Stimulated activated CD8-positive, alpha-beta memory T cell treated with anti-CD3 and anti-CD28 coated beads, Interleukin-15, amount 100 ng/mL, for 4 hours (primary cell): ENCODE measurements at places on chromosomes 2 and 18.

- DNase-seq: no peak
These were observed 33.0 kb upstream of the DLX1 start for GRCh38 chr2:172052000-172052983.

DNA sequence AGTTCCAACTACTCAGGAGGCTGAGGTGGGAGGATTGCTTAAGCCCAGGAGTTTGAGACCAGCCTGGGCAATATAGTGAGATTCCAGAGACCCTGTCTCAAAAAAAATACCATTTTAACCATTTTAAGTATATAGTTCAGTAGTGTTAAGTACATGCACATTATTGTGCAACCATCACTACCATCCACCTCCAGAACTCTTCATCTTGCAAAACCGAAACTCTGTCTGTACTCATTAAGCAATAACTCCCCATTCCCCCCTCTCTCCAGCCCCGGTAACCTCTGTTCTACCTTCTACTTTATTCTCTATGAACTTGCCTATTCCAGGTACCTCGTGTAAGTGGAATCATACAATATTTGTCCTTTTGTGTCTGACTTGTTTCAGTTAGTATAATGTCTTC, 86.4 kb downstream of the GFPT1 start:
- no peak for DNase-seq

- DNase-seq: no peak
These were observed 187.5 kb upstream of the DTNA start for GRCh38 chr18:34522603-34523002.

DNA sequence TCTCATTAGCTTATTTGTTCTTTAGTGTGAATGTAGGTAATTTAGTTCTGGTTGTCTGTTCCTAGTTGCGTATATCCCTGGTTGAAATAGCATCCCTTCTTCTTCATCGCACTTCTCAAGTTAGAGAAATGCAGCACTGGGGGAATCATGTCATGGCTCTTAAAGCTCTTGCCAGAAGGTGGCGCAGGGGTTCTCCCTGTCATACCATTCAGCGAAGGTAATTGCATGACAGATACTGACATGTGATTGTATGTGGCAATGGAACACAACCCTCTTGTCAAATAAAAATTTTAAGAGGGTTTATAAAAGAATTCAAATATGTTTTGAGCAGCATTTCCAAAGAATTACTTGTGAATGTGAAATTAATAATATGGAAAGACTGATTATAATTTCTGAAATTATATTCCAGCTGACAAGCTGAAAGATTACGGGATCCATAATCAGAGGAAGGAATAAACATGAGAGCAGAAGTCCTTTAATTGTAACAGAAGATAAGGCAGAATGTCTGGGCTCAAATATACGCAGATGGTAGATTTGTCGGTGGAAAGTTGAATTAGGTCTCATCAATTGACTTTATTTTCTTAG, 411.7 kb downstream of the DSEL start:
- no peak for DNase-seq

- DNase-seq: no peak
These were observed 119.3 kb upstream of the TWIST2 start for GRCh38 chr2:238728330-238729260.

GRCh38 chr2:16691261-16691660, 25.6 kb upstream of the CYRIA start:
- no peak for DNase-seq

DNA sequence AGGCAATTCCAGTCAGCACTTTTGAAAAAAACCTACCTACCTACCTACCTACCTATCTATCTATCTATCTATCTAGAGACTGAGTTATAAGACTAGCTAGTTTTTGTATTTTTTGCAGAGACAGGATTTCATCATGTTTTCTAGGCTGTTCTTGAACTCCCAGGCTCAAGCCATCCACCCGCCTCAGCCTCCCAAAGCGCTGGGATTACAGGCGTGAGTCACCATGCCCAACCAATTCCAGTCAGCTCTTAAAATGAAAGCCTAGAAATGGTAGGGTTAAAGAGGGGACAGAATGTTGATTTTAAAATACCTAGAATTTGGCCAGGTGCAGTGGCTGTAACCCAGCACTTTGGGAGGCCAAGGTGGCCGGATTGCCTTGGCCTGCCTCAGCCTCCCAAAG, 19.1 kb downstream of the MSH2 start:
- DNase-seq: no peak

- no peak for DNase-seq
These were observed 461.6 kb upstream of the CNTNAP5 start for GRCh38 chr2:123563515-123563914.

GRCh38 chr2:119723186-119723585, 36.5 kb upstream of the PTPN4 start:
- DNase-seq: no peak

DNA sequence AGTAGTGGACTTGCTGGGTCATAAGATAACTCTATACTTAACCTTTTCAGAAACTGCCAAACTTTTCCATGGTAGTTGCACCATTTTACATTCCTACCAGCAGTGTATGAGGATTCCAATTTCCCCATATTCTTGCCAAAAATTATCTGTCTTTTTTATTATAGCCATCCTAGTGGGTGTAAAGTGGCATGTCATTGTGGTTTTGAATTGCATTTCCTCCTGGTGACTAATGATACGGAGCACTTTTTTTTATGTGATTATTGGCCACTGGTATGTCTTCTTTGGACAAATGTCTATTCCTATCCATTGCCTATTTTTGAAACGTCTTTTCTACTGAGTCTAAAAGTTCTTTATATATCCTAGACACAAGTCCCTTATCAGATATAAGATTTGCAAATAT, 44.3 kb downstream of the CACNB4 start:
- DNase-seq: no peak

GRCh38 chr18:36829362-36830157, 633 bp downstream of the KIAA1328 start:
- DNase-seq: no peak

GRCh38 chr2:23435250-23436035, 50.5 kb downstream of the KLHL29 start:
- no peak for DNase-seq

DNA sequence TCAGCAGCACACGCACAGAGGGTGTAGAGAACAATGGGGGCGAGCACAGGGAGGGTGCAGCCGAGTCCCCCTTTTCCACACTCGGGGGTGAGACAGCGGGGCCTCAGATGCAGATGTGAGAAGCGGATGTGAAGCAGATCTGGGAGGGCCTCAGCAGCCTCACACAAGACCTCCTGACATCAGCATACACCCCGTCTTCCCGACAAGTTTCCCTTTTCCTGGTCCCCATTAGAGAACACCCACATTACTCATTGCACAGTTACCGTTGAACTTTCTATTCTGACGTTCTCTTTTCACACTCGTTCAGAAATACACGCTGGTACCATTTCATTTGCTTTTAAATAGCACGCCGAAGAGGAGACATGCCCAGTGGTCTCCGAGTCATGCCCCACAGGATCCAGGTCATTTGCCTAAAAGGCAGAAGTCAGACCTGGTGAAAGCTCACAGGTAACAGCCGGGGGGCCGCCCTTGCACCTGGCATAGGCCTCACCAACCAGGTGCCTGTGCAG, 129.5 kb upstream of the ID2 start:
- no peak for DNase-seq

- no peak for DNase-seq
These were observed 70.1 kb downstream of the TSHZ1 start for GRCh38 chr18:75280427-75281280.

GRCh38 chr18:40708726-40709125, 1246.3 kb upstream of the PIK3C3 start:
- DNase-seq: no peak

DNA sequence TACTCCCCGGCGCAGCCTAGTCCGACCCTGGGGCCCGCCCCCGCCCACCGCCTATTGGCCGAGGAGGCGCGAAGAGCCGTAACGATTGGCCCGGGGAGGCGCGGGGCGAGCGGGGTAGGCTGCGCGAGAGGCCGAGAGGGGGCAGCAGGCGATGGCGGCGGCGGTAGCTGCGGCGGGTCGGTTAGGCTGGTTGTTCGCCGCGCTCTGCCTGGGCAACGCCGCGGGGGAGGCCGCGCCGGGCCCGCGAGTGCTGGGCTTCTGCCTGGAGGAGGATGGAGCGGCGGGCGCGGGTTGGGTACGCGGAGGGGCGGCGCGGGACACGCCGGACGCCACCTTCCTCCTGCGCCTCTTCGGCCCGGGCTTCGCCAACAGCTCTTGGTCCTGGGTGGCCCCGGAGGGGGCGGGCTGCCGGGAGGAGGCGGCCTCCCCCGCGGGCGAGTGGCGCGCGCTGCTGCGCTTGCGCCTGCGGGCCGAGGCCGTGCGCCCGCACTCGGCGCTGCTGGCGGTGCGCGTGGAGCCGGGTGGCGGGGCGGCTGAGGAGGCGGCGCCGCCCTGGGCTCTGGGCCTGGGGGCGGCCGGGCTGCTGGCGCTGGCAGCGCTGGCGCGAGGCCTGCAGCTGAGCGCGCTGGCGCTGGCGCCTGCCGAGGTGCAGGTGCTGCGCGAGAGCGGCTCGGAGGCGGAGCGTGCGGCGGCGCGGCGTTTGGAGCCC, at the start of gene CNNM3:
TSS of gene CNNM3 (plus strand) at position 142 of the 709 bp plus-strand sequence. CDS start at position 152, 10 bp downstream.
- peak; percentile 89 for DNase-seq

DNA sequence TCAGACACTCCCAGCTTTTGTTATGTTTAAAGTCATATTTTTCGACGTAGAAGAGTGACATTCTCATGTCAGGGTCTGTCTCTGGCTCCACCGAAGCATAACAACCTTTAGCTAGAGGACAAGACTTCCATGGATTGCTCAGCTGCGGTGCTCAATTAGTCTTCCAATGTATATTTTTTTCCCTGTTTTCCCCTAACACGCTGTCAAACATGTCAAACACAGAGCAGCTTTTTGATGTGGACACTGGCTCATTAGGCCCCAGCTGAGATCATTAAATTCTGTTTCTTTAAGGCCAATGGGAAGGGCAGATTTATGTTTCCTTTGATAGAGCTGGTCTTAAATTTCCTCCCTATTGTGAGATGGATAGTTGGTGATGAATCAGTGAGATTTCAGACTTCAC, 525.4 kb downstream of the PIK3C3 start:
- DNase-seq: no peak

DNA sequence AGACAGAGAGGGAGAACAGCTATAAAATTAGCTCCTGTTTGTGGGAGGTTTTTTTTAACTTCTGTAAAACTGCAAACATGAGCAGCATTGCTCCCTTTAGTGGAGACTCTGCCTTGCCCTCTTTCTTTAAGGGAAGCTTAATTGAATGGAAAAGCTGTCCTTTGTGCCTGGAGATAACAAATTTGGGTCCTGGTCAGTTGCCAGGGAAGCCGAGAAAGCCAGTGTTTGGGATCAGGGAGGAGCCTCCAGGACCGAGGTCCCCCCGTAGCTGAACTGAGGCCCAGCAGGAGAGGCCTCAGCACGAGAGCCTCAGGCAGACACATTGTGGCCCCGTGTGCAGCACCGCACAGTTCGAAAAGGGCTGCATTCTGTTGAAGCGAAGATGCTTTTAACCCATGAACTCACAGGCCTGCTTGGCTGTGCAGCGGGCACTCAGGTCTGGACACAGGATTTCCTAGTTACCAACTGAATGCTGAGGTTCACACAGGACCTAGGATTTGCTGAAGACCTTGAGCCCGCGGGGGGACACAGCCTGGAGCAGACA, 369.7 kb downstream of the DCDC2C start:
- no peak for DNase-seq

DNA sequence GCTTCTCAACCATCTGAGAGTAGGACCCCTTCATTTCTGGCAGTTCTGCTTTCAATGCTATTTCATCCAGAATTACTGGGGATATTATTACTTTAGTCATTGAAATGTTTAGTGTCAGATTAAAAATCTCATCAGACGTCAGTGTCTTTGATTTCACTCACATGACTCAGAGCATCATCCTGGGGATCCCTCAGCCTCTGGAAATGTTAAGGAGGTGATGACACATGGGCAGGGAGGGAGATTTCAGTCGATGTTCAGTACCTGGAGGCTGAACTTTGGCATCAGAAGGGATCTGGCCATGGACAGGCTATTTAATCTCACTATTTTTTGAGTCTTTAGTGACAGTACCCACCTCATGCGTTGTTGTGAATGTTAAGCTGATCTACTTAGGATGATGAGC, 39.1 kb downstream of the OSBPL6 start:
- DNase-seq: no peak

DNA sequence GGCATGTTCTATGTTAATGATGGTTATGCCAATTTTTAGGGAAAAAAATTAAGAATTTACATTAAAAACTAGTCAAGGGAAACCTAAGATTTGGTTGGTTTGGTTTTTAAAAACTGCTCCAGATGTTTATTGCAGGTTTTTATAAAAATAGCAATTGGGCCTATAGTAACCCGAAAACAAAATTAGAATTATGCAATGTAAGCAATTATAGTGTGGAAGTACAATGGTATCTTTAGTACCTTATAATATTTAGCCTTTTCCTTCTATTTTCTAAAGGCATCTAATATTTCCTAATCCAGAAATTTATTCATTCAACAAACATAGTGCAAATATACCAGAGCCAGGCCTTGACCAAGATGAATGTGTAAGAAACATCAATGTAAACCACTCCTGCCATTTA, 27.3 kb downstream of the CACNB4 start:
- no peak for DNase-seq

DNA sequence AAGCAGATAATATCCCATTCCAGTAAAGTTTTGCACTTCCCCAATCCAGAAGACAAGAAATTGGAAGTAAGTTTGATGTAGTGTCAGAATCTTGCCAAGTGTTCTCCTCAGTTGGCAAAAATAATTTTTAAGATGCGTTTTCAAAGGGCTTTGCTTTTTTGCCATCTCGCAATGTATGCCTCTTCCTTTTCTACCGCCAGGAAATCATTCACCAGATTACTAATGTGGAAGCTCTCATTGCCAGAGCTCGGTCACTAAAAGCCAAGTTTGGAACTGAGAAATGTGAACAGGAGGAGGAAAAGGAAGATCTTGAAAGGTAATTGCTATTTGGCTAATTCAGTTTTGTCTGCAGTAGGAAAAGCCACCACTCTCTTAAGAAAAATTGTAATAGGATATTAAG, 110.7 kb downstream of the RAB3GAP1 start:
- DNase-seq: no peak

GRCh38 chr2:98886066-98886554, 49.9 kb downstream of the CRACDL start:
- no peak for DNase-seq

DNA sequence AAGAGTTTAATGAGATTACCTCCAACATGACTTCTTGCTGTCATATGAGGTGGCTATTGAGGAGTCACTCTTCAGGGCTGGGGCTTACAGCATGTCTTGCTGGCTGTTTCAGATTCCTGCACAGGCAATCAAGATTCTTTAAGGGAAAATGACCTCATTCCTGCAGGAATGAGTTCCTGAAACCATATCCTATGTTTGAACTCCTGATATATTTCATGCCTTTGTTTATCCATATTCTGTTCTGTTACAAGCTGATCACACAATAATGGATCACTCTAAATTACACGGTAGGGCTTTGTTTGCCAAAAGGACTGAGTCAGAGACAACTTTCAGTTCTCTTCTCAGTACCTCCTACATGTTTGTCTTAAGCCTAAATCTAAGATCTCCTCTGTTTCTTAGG, 879.8 kb upstream of the PIK3C3 start:
- no peak for DNase-seq

DNA sequence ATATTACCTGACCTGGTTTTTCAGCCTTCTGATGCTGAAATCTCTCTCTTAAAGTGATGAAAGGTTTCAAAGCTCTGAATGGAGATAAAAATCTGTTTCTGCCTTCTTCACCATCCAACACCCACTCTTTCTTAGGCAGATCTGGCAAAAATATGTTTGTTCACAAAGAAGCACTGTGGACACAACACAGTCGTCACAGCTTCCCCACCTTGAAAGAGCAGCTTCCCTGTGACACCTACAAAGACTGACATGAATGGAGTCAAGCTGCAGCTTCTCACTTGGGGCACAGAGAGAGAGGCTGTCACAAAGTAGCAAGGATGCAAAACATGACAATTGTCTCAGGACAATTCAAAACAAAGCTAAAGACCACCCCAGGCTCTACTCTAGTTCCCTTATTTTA, 86.5 kb downstream of the ICOS start:
- no peak for DNase-seq

GRCh38 chr2:150485114-150485870, 2.2 kb downstream of the RND3 start:
- DNase-seq: no peak
